ENCODE measurements at places on chromosomes 5 and 9. TPM values are rescaled to one million over a fixed set of nuclear protein-coding genes. Genes with fewer than 3 reads are reported as not detected.
A peak's percentile ranks its signal among the peaks of the same experiment; 100 is the strongest.

The GPR151 gene
- not detected for total RNA-seq

The EQTN gene
- total RNA-seq, result 1.4 TPM

The SLC46A2 gene
- total RNA-seq, result 0.66 TPM

DNA sequence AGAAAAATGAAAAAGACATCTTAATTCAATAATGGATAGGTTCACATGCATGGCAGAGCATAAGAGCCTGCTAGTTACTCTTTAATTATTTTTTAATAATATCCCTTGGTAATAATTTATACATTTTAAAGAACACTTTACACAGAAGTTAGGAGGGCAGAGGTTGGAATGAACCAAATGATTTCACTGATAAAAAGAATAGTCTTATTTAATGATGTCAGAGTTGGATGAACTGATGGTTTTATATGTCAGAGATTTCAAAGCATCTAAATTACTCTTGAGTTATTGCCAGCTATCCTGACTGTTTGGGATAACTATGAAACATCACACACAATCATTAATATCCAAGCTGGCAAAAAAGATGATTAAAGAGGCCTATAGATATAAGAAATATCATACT, 244.8 kb downstream of the CSNK1G3 start:
- H3K4me3 ChIP-seq, result no peak overlapping the region
- no peaks in the 10 kb centered on the region for H3K4me1 ChIP-seq
- no peaks in the 10 kb centered on the region for H3K27me3 ChIP-seq
- no peak for DNase-seq

GRCh38 chr9:98298476-98298875, 43.0 kb upstream of the TBC1D2 start:
- no peaks in the 10 kb centered on the region for H3K4me1 ChIP-seq
- DNase-seq, result no peak
- no peaks in the 10 kb centered on the region for H3K27me3 ChIP-seq

GRCh38 chr5:178113841-178114324, 551 bp downstream of the N4BP3 start:
- no peak for DNase-seq
- H3K4me3 ChIP-seq, result peak overlapping the region; percentile 52
- no peaks in the 10 kb centered on the region for H3K27me3 ChIP-seq
- H3K4me1 ChIP-seq, result peaks cover 2% of the 10 kb centered on the region
- H3K36me3 ChIP-seq, result no peaks in the 10 kb centered on the region
- H3K27ac ChIP-seq, result no peak overlapping the region

GRCh38 chr9:127027694-127028093, 94.7 kb downstream of the ANGPTL2 start:
- DNase-seq, result no peak
- no peaks in the 10 kb centered on the region for H3K27me3 ChIP-seq
- no peaks in the 10 kb centered on the region for H3K36me3 ChIP-seq
- no peak overlapping the region for H3K4me3 ChIP-seq
- peaks cover 3% of the 10 kb centered on the region for H3K4me1 ChIP-seq
- no peak overlapping the region for H3K27ac ChIP-seq

GRCh38 chr5:62149879-62150278, 156.1 kb upstream of the KIF2A start:
- no peak overlapping the region for H3K27ac ChIP-seq
- no peak for DNase-seq
- H3K4me1 ChIP-seq, result no peaks in the 10 kb centered on the region
- no peaks in the 10 kb centered on the region for H3K27me3 ChIP-seq

- H3K36me3 ChIP-seq, result no peaks in the 10 kb centered on the region
- H3K27ac ChIP-seq, result no peak overlapping the region
- no peak for DNase-seq
- H3K4me1 ChIP-seq, result no peaks in the 10 kb centered on the region
- H3K4me3 ChIP-seq, result no peak overlapping the region
- H3K27me3 ChIP-seq, result no peaks in the 10 kb centered on the region
Measured at GRCh38 chr9:96621618-96622017, 2.0 kb upstream of the CDC14B start.

DNA sequence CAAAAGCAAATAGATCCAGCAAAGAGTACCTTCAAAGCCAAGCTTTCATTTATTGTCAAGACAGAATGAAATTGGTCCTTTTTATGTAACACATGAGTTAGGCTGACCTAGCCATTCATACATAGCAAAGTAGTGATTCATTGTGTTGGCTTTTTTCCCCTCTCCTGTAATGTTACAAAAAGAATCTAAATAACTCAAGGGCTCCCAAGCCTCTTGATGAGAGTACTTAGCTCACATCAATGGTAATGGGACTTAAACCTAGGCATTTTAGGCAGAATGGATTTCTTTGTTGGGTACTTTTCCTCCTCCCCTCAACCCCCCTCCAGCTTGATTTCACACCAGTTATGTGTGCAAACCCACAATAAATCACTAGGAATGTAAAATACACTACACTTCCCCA, 123.7 kb downstream of the EBF1 start:
- no peak overlapping the region for H3K27ac ChIP-seq
- peaks cover 2% of the 10 kb centered on the region for H3K4me1 ChIP-seq
- H3K27me3 ChIP-seq, result no peaks in the 10 kb centered on the region
- no peaks in the 10 kb centered on the region for H3K36me3 ChIP-seq
- no peak overlapping the region for H3K4me3 ChIP-seq
- peak; percentile 44 for DNase-seq

DNA sequence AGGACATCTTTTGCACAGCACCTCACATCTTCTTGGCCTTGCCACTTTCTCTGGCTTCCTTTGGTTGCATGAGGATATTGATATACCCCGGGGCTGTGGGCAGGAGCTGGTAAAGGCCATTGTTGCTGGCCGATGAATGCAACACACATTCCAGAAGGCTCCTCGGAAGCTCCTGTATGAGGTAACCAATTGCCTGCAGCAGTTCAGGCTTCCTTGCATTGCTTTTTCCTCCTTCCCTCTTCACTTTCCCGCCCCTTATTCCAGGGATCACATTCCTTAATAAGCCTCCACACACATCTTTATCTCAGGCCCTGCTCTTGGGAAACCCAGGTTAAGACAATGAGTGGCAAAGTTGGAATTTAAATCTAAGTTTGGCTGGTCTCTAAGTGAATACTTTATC, 505.4 kb upstream of the CLINT1 start:
- no peaks in the 10 kb centered on the region for H3K4me1 ChIP-seq
- no peak overlapping the region for H3K27ac ChIP-seq
- no peak overlapping the region for H3K4me3 ChIP-seq
- no peaks in the 10 kb centered on the region for H3K36me3 ChIP-seq
- no peaks in the 10 kb centered on the region for H3K27me3 ChIP-seq
- DNase-seq, result no peak

GRCh38 chr5:112886975-112887374, 25.9 kb downstream of the SRP19 start:
- DNase-seq, result no peak
- H3K27me3 ChIP-seq, result no peaks in the 10 kb centered on the region
- H3K4me1 ChIP-seq, result no peaks in the 10 kb centered on the region
- peaks cover 26% of the 10 kb centered on the region for H3K36me3 ChIP-seq
- H3K4me3 ChIP-seq, result no peak overlapping the region

DNA sequence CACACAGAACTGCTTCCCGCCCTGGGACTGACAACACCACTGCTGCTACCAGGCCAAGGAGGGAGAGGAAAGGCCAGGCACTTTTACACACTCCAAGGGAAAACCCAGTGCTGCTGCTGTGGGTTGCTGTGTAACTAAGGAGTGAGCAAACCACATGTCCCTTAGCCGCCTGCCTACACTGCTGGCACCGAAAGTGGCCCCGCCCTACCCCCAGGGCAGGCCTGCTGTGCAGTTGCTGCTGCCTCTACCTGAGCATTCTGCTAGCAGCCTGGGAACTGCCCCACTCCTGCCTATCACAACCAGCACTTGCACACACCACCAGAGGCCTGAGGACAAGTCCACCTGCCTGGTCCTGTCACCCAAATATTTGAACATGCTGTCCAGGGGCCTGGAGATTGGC, 740.9 kb downstream of the DTWD2 start:
- H3K27me3 ChIP-seq, result no peaks in the 10 kb centered on the region
- no peaks in the 10 kb centered on the region for H3K36me3 ChIP-seq
- H3K4me3 ChIP-seq, result no peak overlapping the region

GRCh38 chr9:123999661-124000060, 11.9 kb upstream of the LHX2 start:
- H3K36me3 ChIP-seq, result no peaks in the 10 kb centered on the region
- no peak for DNase-seq
- H3K4me1 ChIP-seq, result no peaks in the 10 kb centered on the region

- H3K27me3 ChIP-seq, result no peaks in the 10 kb centered on the region
- no peaks in the 10 kb centered on the region for H3K4me1 ChIP-seq
- peaks cover 8% of the 10 kb centered on the region for H3K36me3 ChIP-seq
- H3K4me3 ChIP-seq, result no peak overlapping the region
Measured at GRCh38 chr9:93110311-93110855, 14.4 kb downstream of the CARD19 start.

- DNase-seq, result no peak
- no peak overlapping the region for H3K4me3 ChIP-seq
- no peaks in the 10 kb centered on the region for H3K36me3 ChIP-seq
- no peak overlapping the region for H3K27ac ChIP-seq
Measured at GRCh38 chr9:3150074-3150473, 306.2 kb upstream of the PUM3 start.

GRCh38 chr5:32319926-32320543, 7.3 kb upstream of the MTMR12 start:
- no peak for DNase-seq
- H3K27ac ChIP-seq, result no peak overlapping the region
- H3K4me3 ChIP-seq, result no peak overlapping the region
- H3K4me1 ChIP-seq, result no peaks in the 10 kb centered on the region
- H3K27me3 ChIP-seq, result no peaks in the 10 kb centered on the region

GRCh38 chr5:40150896-40151295, 528.8 kb upstream of the PTGER4 start:
- H3K36me3 ChIP-seq, result no peaks in the 10 kb centered on the region
- no peak overlapping the region for H3K4me3 ChIP-seq
- DNase-seq, result no peak
- H3K27me3 ChIP-seq, result no peaks in the 10 kb centered on the region
- H3K27ac ChIP-seq, result no peak overlapping the region

DNA sequence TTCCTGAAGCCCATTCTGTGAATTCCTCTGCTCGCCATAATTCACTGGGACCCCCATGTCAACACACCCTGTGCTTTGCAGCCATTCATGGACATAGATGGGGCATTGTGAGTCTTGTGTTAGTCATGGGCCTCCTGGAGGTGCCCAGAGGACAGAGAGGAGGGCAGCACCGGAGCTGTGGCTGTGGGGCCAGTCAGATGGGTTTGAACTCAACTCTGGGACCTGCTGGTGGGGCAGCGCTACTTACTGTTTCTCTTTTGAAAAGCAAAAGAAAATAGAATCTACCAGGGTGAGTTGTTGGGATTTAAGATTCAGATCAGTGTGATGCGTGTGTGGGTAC, 11.3 kb upstream of the EXOC3 start:
- no peaks in the 10 kb centered on the region for H3K36me3 ChIP-seq
- DNase-seq, result no peak
- no peaks in the 10 kb centered on the region for H3K27me3 ChIP-seq
- no peaks in the 10 kb centered on the region for H3K4me1 ChIP-seq

GRCh38 chr5:36536616-36537005, 69.8 kb upstream of the SLC1A3 start:
- H3K27me3 ChIP-seq, result no peaks in the 10 kb centered on the region
- H3K4me1 ChIP-seq, result no peaks in the 10 kb centered on the region
- no peak overlapping the region for H3K4me3 ChIP-seq
- no peak for DNase-seq
- H3K36me3 ChIP-seq, result no peaks in the 10 kb centered on the region

- DNase-seq, result peak; percentile 46
- H3K27ac ChIP-seq, result peak overlapping the region; percentile 57
- H3K36me3 ChIP-seq, result no peaks in the 10 kb centered on the region
- peak overlapping the region; percentile 59 for H3K4me3 ChIP-seq
Measured at GRCh38 chr9:130689937-130690700, 3.5 kb upstream of the EXOSC2 start.

GRCh38 chr9:106771608-106772007, 91.4 kb upstream of the ZNF462 start:
- no peaks in the 10 kb centered on the region for H3K36me3 ChIP-seq
- DNase-seq, result no peak
- no peaks in the 10 kb centered on the region for H3K27me3 ChIP-seq
- no peak overlapping the region for H3K4me3 ChIP-seq
- H3K4me1 ChIP-seq, result peaks cover 2% of the 10 kb centered on the region

- no peaks in the 10 kb centered on the region for H3K27me3 ChIP-seq
- no peaks in the 10 kb centered on the region for H3K4me1 ChIP-seq
- H3K36me3 ChIP-seq, result peaks cover 49% of the 10 kb centered on the region
- no peak overlapping the region for H3K27ac ChIP-seq
- no peak overlapping the region for H3K4me3 ChIP-seq
- no peak for DNase-seq
Measured at GRCh38 chr5:140677947-140678346, 4.6 kb upstream of the DND1 start.

DNA sequence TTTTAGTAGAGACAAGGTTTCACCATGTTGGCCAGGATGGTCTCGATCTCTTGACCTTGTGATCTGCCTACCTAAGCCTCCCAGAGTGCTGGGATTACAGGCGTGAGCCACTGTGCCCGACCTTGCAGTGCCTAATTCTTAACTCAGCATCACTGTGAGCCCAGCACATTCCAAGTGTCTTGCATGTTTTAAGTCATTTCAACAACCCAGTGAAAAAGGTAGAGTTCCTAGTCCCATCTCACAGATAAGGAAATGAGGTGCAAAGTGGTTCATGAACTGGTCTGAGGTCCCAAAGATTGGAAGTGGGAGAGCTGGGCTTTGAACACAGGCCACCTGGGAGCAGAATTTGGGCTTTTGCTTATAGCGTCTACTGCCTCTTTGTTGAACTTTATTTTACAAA, 68.0 kb downstream of the ZNF366 start:
- H3K36me3 ChIP-seq, result no peaks in the 10 kb centered on the region
- peaks cover 5% of the 10 kb centered on the region for H3K4me1 ChIP-seq
- no peak for DNase-seq
- H3K27me3 ChIP-seq, result no peaks in the 10 kb centered on the region
- H3K4me3 ChIP-seq, result no peak overlapping the region

GRCh38 chr5:88688156-88688983, 194.6 kb downstream of the MEF2C start:
- H3K27ac ChIP-seq, result no peak overlapping the region
- H3K27me3 ChIP-seq, result peaks cover 88% of the 10 kb centered on the region
- no peak overlapping the region for H3K4me3 ChIP-seq
- peaks cover 4% of the 10 kb centered on the region for H3K4me1 ChIP-seq
- DNase-seq, result no peak

GRCh38 chr5:154701181-154701580, 54.0 kb upstream of the LARP1 start:
- peak; percentile 74 for DNase-seq
- H3K36me3 ChIP-seq, result no peaks in the 10 kb centered on the region
- H3K27ac ChIP-seq, result no peak overlapping the region
- no peaks in the 10 kb centered on the region for H3K27me3 ChIP-seq

GRCh38 chr9:106072421-106072820, 378.1 kb downstream of the TMEM38B start:
- H3K36me3 ChIP-seq, result no peaks in the 10 kb centered on the region
- H3K4me1 ChIP-seq, result no peaks in the 10 kb centered on the region
- H3K27me3 ChIP-seq, result no peaks in the 10 kb centered on the region
- no peak overlapping the region for H3K27ac ChIP-seq
- no peak for DNase-seq
